ENCODE measurements at places on chromosomes 1 and 21.

GRCh38 chr1:89698020-89698560, 65.2 kb downstream of the LRRC8C start:
- no peak for DNase-seq

DNA sequence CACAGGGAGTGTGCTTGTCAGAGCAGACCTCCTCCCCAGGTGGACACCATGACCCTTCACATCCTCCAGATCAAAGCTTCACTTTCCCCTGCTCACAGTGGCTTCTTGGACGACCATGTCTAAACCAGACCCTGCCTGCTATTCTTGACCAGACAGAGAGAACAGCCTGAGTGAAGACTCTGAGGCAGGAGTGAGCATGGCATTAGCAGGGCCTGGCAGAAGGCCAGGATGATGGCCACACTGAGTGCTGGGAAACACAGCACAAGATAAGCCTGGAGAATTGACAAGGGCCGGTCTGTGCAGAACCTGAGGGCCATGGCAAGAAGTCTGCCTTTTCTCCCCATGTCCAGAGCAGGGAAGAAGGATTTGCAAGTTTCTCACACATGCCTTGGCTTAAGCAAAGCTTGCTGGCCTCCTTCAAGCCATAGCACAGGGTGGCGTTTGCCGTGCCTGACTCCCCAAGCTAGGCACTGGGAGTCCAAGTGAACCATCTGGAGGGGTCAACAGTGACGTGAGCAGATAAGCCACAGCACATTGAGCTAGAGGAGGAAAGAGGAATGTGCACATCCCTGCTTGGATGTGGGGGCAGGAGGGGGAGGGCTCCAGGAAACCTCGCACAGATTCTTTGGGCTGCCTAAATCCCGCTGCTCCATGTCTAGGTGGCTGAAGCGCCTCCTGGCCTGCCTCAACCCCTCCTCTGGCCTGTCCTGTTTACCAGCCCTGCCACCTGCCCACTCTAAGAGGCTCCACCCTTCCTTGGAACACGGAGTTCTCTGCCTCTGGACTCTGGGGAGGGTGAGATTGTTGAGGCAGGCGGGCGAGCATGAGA, 87.1 kb downstream of the CD58 start:
- no peak for DNase-seq

DNA sequence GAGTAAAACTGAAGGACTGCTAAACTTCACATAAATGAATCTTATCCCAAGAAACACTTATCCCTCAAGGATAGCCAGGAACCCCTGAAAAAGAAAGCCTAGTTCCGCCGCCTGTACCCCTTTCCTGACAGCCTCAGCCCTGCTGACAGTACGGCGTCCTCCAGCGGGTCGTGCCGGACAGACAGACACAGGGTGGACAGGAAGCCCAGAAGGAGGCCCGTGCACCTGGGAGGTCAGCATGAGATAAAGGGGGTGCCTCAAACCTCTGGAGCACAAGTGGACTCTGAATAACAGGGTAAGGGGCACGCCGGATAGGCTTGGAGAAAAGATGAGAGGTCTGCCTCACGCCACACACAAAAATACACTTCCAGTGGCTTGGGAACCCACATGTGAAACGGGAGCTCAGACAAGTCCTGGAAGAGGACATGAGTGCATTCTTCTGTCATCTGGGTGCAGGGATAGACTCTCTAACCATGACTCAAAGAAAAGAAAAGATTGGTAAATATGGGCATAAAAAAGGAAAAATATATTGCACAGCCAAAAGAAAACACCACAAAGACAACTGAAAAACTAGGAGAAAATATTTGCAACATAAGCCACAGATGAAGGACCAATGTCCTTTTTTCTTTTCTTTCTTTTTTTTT, 17.3 kb upstream of the ADARB1 start:
- no peak for DNase-seq

GRCh38 chr21:29196670-29197191, 66.3 kb downstream of the MAP3K7CL start:
- no peak for DNase-seq

DNA sequence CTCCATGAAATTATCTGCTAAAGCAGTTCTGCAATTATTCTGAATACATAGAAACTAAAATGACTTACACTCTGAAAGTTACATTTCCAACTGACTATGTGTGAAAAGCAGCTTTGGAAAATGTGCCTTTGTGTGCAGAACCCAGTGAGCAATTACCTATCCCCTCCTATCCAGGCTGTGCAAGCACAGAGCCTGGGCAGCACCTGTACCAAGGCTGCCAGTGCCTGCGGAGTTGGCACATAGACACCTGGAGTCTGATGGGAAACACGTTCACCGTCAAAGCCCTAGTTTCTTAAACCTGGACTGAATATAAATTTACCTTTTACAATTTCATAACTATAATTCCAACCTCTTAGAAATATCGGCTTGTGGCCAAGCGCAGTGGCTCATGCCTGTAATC, 307.3 kb downstream of the KCNH1 start:
- DNase-seq, result no peak

DNA sequence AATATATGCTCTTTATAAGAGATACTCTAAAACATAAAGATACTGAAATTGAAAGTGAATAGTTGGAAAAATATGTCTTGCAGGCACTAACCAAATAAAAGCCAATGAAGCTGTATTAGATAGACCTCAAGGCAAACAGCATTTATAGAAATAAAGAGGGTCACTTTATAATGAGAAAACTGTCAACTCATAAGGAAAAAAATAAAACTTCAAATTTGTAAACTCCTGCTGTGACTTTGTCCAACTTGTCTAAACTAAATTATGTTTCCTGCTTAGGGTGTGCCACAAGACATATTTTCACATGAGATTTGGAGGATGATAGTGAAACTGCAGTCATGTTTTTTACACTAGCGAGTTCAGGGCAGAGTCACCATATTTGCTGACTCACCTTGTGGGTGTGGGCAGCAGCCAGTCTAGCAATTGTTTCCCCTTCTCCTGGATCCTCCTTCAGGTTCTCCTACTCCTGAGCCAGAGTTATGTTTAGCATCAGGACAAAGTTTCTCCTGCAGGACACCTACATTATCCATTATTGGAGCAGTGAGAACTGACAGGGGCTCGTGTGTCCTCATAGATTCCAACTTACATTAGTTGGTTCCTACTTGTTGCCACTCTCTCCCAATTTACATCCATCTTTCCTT, 43.8 kb downstream of the CD53 start:
- no peak for DNase-seq

- no peak for DNase-seq
These were observed 37.9 kb downstream of the UBE2G2 start for GRCh38 chr21:44763451-44764318.

GRCh38 chr1:57269630-57270225, 154.1 kb downstream of the DAB1 start:
- DNase-seq, result no peak

DNA sequence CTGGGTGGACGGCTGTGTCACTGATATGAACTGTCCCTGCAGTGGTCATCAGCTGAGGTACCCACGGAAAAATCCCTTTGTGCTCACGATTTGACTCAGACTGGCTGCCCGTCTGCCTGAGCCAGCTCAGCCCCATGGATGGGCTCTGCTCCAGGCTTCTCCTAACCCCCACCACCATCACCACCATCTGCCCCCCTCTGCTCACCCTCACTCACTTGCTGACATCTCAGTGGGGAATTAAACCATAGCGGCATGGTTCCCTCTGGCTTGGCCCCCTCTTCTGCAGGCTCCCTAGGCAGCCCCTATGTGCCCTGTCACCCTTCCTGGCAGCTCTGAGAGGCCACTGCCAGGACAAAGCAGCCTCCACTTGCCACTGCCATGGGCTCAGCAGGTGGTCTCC, 17.3 kb downstream of the SLC6A9 start:
- DNase-seq, result no peak

- no peak for DNase-seq
These were observed 17.1 kb downstream of the ABCG1 start for GRCh38 chr21:42236014-42236413.

DNA sequence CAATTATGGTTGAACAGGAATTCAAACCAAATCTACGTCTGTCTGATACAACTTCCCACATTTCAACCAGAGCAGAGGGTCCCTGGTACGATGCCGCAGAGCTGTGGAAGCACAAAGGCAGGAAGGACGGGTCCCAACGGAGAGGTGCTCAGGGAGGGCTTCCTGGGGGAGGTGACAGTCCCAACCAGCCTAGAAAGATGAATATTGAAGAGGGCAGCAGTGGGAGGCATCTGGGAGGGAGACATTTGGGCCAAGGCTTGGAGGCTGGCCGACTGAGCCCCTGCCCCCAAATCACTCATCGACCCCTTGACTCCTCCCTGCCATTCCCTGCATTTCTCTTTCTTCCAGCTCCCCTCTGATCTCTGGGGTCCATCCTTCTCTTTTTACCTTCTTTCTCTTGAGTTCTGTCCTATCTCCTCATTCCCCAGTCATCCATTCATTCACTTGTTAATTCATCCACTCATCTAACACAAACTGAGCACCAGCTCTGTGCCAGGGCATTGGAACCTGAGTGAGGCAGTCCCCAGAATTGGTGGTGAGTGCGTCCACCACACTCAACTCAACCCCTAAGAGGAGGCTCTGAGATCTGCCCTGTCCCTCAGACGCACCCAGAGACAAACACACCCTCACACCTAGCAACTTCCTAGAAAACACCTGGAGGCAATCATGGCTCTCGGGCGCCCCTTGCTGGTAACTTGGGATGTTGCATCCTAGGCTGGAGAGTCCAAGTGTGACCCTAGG, 13.2 kb upstream of the CELA3B start:
- peak; percentile 83 for DNase-seq

- DNase-seq, result no peak
These were observed 23.6 kb upstream of the ZNF362 start for GRCh38 chr1:33232716-33233115.

DNA sequence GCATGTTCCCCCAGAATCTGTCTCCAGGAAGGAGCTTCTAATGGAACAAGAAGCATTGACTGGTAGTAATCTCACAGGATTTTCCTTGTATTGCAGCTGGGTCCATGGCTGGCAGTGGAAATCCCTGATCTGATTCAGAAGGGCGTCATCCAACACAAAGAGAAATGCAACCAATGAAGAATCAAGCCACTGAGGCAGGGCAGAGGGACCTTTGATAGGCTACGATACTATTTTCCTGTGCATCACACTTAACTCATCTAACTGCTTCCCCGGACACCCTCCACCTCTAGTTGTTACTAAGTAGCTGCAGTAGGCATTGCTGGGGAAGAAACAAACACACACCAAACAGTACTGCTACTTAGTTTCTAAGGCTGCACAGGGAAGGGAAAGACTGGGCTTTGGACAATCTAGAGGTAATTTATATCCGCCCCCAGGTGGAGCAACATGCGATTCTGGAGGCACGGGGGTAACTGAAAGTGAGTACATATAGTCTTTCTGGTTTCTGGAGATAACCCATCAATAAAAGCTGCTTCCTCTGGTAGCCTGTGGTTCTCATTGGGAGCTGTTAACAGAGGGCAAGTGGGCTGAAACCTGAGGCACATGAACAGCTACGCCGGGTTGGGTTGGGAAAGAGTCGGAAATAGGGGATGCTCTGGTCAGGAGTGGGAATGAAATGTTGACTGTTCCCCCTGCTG, 837 bp upstream of the USP21 start:
- no peak for DNase-seq

DNA sequence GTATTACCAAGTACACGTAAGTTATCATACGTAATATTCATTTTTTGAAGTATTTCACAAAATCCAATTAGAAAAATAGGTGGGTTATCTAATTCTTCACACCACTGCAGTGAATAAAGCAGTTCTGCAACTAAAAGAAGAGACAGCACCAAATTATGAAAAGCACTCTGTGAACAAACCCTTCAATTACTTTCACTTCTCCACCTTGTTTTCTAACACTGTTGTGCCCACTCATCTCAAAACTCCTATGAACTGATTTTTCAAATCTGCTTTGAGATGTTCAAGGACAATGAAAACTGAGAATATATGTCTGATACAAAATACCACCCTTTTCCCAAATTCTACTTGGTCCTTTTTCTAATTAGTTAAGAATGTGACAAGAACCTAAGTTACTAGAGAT, 39.4 kb downstream of the LTN1 start:
- no peak for DNase-seq

DNA sequence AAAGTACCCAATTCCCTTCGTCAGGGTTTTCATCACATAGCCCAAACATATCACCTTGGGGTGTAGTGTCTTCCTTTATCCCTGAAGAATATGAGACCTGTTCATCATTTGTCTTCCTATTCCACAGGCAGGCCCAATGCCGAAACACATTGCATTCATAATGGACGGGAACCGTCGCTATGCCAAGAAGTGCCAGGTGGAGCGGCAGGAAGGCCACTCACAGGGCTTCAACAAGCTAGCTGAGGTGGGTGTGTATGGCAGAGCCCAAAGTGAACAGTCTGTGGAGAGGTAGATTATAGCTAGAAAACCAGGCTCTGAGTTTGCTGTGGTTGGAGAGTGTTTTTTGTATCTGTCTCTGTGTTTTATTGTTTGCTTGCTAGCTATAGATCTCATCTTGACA, 5.9 kb downstream of the DHDDS start:
- no peak for DNase-seq

GRCh38 chr1:34263406-34263805, 86.7 kb downstream of the C1orf94 start:
- DNase-seq, result no peak

GRCh38 chr1:96387785-96388184, 333.8 kb upstream of the PTBP2 start:
- DNase-seq, result no peak

DNA sequence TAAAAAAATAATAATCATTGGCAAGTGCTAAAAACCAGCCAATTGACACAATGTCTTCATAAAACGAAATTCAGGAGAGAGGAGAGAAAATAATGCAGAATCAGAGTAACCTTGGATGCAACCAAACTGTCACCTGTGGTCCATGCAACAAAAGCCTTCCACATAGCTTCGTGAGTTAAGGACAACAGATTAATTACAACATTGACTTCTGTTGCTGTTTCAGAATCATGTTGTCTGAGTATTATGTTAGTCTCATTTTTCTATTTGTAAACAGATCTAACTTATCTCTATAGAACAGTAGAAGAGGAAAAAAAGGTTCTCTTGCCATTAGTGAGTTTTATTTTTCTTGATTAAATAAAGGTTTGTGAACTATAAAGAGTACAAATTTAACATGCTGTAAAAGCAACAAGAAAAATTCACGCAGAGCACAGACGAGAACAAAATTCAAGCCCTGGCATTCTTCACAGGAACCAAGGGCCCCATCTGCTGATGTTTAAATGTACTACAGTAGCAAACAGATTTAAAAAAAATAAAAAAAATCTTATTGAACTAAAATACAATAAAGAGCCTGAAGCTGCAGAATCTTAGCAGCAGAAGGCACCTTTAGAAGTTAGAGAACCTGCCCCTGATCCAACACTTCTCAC, 381.1 kb upstream of the PKN2 start:
- DNase-seq, result peak; percentile 37

- no peak for DNase-seq
These were observed 33.4 kb downstream of the KRTAP10-1 start for GRCh38 chr21:44506279-44507255.

DNA sequence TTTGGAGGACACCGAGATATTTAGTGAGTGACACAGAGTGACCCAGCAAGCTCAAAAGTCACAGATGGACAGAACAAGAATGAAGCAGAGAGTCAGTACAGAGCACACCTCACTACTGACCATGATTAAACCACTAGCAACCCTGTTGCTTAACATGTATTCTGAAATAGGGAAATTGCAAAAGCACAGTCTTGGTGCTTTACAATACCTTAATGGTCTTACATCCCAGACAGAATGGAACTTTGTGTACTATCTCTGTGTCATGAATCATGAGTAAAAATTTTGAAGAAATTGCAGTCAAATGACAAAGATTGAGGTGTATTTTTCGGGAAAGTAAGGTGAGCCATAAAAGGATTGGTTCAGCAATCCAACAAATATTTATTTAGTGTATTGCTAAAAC, 2.7 kb upstream of the SAMSN1 start:
- DNase-seq, result no peak
